ENCODE measurements at places on chromosomes 5 and 9. TPM values are rescaled to one million over a fixed set of nuclear protein-coding genes. Genes with fewer than 3 reads are reported as not detected.

PTGER4 gene
- 6.5 TPM for total RNA-seq

NFIB gene
- total RNA-seq = 25.9 TPM

DOCK8 gene
- 0.24 TPM for total RNA-seq

C9orf153 gene
- total RNA-seq = not detected

FRMPD1 gene
- total RNA-seq = not detected

Measured in epithelial cell of alveolus of lung (primary cell).